ENCODE measurements at places on chromosomes 16 and 17. TPM values are rescaled to one million over a fixed set of nuclear protein-coding genes. Genes with fewer than 3 reads are reported as not detected.

- H3K36me3 ChIP-seq, result no peaks in the 10 kb centered on the region
- no peak for DNase-seq
- peaks cover 33% of the 10 kb centered on the region for H3K27me3 ChIP-seq
- no peaks in the 10 kb centered on the region for H3K4me1 ChIP-seq
- H3K27ac ChIP-seq, result no peak overlapping the region
- H3K4me3 ChIP-seq, result no peak overlapping the region
Measured at GRCh38 chr17:4453812-4454591, 20.3 kb downstream of the SPNS3 start.

DNA sequence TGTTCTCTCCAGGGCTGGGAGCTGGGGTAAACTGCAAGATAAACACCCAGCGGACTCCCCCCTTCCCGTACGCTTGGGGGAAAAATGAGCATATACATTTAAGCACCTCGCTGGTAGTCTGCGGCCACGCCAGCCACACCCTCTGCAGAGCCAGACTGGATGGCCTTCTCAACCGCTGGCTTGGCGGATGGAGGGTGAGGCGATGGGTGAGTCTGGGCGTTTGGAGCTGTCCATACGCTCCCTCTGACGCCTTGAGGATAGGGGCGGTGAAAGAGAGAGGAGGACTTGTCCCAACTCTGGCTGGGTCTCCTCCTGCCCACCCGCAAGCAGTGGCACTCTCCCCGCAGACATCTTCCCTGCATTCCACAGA lies 1.0 kb downstream of the ITGA3 start:
- peak overlapping the region; percentile 99 for H3K27ac ChIP-seq
- H3K4me1 ChIP-seq, result peaks cover 83% of the 10 kb centered on the region
- peaks cover 10% of the 10 kb centered on the region for H3K27me3 ChIP-seq
- peaks cover 30% of the 10 kb centered on the region for H3K36me3 ChIP-seq
- peak; percentile 61 for DNase-seq

DNA sequence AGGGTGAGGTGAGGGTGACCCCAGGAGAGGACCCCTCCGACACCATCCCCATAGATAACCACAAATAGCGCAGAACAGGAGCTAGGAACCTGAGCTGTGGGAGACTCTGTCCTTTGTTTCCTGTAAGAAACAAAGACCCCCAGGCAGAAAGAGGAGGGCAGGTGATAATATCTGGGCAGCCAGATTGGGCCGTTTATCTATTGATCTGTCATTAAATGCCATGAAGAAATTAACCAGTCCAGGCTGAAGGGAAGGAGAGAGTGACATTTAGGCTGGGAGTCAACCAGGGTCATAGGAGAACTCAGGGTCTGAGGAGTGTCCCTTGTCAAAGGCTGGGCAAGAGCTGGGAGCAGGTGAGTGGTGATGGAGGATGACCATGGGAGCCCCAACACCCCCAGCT lies 157.8 kb downstream of the C16orf78 start:
- no peaks in the 10 kb centered on the region for H3K4me1 ChIP-seq
- no peak for DNase-seq
- H3K4me3 ChIP-seq, result no peak overlapping the region
- H3K27me3 ChIP-seq, result peaks cover 2% of the 10 kb centered on the region

Gene UQCRC2
- total RNA-seq, result 187 TPM

Gene ZG16
- total RNA-seq, result not detected

Gene DBF4B
- 5.8 TPM for total RNA-seq

DNA sequence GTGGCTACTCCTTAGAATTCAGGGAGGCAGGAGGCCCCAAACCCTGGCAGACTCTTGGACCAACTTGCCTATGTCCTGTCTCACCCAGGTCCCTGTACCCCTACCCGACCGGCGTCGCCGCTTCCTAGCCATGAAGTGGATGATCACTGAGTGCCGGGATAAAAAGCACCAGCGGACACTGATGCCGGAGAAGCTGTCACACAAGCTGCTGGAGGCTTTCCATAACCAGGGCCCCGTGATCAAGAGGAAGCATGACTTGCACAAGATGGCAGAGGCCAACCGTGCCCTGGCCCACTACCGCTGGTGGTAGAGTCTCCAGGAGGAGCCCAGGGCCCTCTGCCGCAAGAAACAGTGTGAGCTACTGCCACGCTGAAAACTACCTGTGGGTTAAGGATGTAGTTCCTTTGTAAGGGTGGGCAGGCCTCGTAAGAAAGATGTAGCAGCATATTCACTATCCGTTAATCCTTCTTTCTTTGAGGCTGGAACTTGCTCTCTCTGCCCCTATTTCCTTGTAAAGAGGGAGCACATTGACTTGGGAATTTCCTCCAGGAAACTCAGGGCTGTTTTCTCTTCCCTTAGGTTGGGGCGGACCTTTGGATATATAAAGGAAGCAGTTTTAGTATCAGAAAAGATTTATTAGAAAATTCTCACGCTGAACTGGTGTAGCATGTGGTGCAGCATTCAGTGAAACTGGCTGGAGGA lies 4.1 kb downstream of the MRPS7 start:
- H3K36me3 ChIP-seq, result peaks cover 13% of the 10 kb centered on the region
- no peak overlapping the region for H3K4me3 ChIP-seq
- H3K4me1 ChIP-seq, result peaks cover 26% of the 10 kb centered on the region
- no peak for DNase-seq
- no peak overlapping the region for H3K27ac ChIP-seq

GRCh38 chr17:410543-411401 lies 58.2 kb upstream of the RPH3AL start:
- DNase-seq, result peak; percentile 13
- peaks cover 8% of the 10 kb centered on the region for H3K36me3 ChIP-seq
- peaks cover 6% of the 10 kb centered on the region for H3K27me3 ChIP-seq
- H3K27ac ChIP-seq, result peak overlapping the region; percentile 93
- H3K4me3 ChIP-seq, result peak overlapping the region; percentile 95

DNA sequence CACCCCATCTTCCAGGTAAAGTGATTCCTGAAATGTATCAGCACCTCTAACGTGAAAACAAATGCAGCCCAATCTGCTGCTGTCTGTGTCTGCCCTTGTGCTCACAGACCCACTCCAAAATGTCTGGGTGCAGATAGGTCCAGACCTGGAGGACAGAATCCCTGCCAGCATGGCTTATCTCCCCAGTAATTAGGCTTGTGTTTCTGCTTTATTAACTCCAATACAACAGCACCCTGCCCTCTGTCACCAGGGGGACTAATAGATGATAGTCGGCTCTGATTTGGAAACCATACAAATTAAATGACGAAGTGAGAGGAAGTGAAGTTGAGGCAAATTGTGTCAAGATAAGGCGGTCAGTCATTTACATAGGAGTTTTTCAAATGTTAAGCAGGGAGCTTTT lies 608.3 kb upstream of the SALL1 start:
- peaks cover 10% of the 10 kb centered on the region for H3K4me1 ChIP-seq
- DNase-seq, result no peak
- H3K27me3 ChIP-seq, result peaks cover 4% of the 10 kb centered on the region
- H3K36me3 ChIP-seq, result no peaks in the 10 kb centered on the region
- H3K27ac ChIP-seq, result no peak overlapping the region

DNA sequence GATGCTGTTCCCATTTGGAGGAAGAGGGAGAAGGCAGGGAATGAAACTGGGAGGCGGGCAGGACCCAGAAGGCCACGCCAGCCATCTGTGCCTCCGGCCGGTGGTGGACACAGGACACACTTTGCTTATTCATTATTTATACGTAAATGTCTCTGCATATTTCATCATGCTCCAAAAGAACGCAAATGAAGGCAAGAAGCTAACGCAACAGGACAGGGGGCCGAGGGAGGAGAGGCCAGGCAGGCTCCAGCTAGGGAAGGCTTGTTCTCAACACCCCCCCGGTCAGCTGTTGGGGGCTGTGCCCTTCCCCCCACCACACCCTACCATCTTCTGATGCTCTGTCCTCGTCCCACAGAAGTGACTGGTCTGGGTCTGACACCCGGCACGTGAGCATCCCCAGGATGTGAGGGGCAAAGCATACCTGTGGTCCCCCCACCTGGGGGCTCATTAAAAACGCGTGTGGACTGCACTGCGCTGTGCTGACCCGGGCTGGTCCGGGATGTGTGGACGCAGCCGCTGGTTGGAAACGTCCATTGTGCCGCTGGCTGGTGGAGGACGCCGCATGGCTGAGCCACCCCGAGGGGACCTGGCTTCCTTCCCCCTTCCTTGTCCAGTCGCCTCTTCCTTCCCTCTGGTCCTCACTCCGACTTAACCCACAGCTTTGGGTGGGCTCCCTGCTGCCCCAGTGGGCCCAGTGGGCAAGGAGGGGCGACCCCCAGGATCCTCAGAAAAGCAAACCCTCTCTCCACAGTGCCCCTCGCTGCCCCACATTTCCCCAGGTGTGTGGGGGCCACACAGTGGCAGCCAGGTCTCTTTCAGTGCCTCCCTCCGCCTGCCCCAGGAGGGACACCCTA lies 46.4 kb upstream of the ENPP7 start:
- no peaks in the 10 kb centered on the region for H3K4me1 ChIP-seq
- DNase-seq, result no peak
- no peak overlapping the region for H3K27ac ChIP-seq
- no peaks in the 10 kb centered on the region for H3K36me3 ChIP-seq
- H3K4me3 ChIP-seq, result no peak overlapping the region
- peaks cover 42% of the 10 kb centered on the region for H3K27me3 ChIP-seq

GRCh38 chr17:20189302-20189701 lies 180.1 kb downstream of the SPECC1 start:
- peaks cover 70% of the 10 kb centered on the region for H3K4me1 ChIP-seq
- H3K27ac ChIP-seq, result peak overlapping the region; percentile 36
- peaks cover 4% of the 10 kb centered on the region for H3K36me3 ChIP-seq
- DNase-seq, result peak; percentile 35

Gene CLEC10A
- total RNA-seq, result not detected

Gene TPSD1
- not detected for total RNA-seq

GRCh38 chr16:59236804-59237458 lies 502.8 kb upstream of the GOT2 start:
- DNase-seq, result no peak
- H3K27ac ChIP-seq, result no peak overlapping the region
- H3K4me3 ChIP-seq, result no peak overlapping the region
- H3K27me3 ChIP-seq, result no peaks in the 10 kb centered on the region

GRCh38 chr16:71693164-71693563 lies 31.3 kb downstream of the PHLPP2 start:
- H3K4me3 ChIP-seq, result no peak overlapping the region
- H3K27ac ChIP-seq, result no peak overlapping the region
- H3K36me3 ChIP-seq, result peaks cover 15% of the 10 kb centered on the region
- no peak for DNase-seq
- H3K4me1 ChIP-seq, result peaks cover 6% of the 10 kb centered on the region

DNA sequence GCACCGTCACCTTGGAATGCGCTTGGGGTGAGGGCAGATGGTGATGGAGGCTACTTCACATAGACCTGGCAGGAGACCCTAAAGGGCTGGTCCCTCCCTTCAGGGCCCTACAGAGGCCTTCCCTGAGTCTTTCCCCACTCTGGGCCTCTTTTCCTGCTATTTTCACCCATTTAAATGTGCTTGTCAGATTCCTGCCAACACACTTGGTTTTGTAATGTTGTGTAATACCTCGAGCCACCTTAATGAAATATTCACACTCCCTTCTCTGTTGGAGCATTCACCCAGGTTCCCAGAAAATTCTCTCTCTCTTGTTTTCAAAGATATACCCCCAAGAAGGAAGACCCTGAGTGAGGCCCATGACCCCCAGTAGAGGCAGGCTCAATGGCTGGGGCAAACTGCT lies 456.6 kb upstream of the DYNLRB2 start:
- H3K4me3 ChIP-seq, result no peak overlapping the region
- no peaks in the 10 kb centered on the region for H3K36me3 ChIP-seq
- H3K4me1 ChIP-seq, result no peaks in the 10 kb centered on the region

- no peaks in the 10 kb centered on the region for H3K27me3 ChIP-seq
- no peaks in the 10 kb centered on the region for H3K36me3 ChIP-seq
- no peak for DNase-seq
- H3K4me1 ChIP-seq, result no peaks in the 10 kb centered on the region
- no peak overlapping the region for H3K4me3 ChIP-seq
Measured at GRCh38 chr16:61042737-61043136, 993.5 kb downstream of the CDH8 start.

Gene PPM1D
- 14.1 TPM for total RNA-seq

Gene CRYM
- total RNA-seq, result not detected

- H3K4me3 ChIP-seq, result no peak overlapping the region
- H3K27me3 ChIP-seq, result peaks cover 4% of the 10 kb centered on the region
- peaks cover 17% of the 10 kb centered on the region for H3K4me1 ChIP-seq
- H3K27ac ChIP-seq, result no peak overlapping the region
- DNase-seq, result no peak
Measured at GRCh38 chr16:58107709-58108108, 21.5 kb downstream of the CFAP20 start.

GRCh38 chr17:46766493-46767491 lies 51.7 kb downstream of the WNT3 start:
- no peak for DNase-seq
- no peak overlapping the region for H3K27ac ChIP-seq
- H3K4me3 ChIP-seq, result no peak overlapping the region
- H3K36me3 ChIP-seq, result peaks cover 12% of the 10 kb centered on the region
- no peaks in the 10 kb centered on the region for H3K27me3 ChIP-seq

- H3K27ac ChIP-seq, result peak overlapping the region; percentile 86
- H3K27me3 ChIP-seq, result peaks cover 6% of the 10 kb centered on the region
- peak overlapping the region; percentile 80 for H3K4me3 ChIP-seq
- DNase-seq, result peak; percentile 29
- H3K4me1 ChIP-seq, result peaks cover 36% of the 10 kb centered on the region
- peaks cover 10% of the 10 kb centered on the region for H3K36me3 ChIP-seq
Measured at GRCh38 chr17:35376245-35376644, 2.8 kb upstream of the SLFN11 start.

DNA sequence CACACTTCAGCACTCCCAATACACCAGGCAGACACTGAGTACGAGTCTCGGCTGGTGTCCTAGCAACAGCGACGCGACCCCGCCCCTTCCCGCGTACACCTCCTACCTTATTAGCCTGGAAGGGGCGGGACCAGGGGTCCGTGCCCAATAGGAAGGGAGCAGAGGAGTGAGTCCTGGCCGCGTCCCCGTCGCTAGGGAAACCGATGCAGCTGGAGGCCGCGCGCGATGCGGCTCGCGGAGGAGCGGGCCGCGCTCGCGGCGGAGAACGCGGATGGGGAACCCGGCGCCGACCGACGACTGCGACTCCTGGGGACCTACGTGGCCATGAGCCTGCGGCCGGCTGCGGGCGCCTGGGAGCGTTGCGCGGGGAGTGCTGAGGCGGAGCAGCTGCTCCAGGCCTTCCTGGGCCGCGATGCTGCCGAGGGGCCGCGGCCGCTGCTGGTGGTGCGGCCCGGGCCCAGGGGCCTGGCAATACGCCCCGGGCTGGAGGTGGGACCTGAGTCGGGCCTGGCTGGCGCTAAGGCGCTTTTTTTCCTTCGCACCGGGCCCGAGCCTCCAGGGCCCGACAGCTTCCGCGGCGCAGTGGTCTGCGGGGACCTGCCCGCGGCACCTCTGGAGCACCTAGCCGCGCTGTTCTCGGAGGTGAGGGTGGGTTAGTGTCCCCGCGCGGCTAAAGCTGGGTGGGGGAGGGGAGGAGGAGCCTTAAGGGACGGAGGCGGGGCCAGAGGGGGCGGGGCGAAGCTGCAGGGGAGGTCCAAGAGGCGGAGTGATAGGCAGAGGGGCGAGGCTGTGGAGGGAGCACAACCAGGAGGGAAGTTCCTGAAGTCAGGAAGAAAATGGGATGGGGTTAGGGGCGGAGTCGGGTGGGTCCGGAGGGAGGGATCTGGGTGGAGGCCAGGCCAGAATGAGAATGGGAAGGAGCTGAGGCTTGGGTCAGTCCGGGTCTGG lies at the start of gene DNAH9:
Gene DNAH9, plus strand, starts transcription at position 197 of the 948 bp plus-strand sequence. Its CDS starts 29 bp downstream, at position 226.
- no peaks in the 10 kb centered on the region for H3K36me3 ChIP-seq
- no peak within 1 kb of the TSS for H3K27ac ChIP-seq
- no peaks in the 10 kb centered on the region for H3K27me3 ChIP-seq
- no peak for DNase-seq

- no peaks in the 10 kb centered on the region for H3K36me3 ChIP-seq
- DNase-seq, result peak; percentile 73
- H3K4me1 ChIP-seq, result peaks cover 19% of the 10 kb centered on the region
- no peak overlapping the region for H3K27ac ChIP-seq
- 0 out of 2 replicates have a peak overlapping the region, but pooled peaks have one; percentile 8 for H3K4me3 ChIP-seq
Measured at GRCh38 chr17:49997773-49998703, 3.0 kb upstream of the DLX3 start.
